Thymus (tissue), 14 donors: ENCODE measurements at places on chromosomes 7 and 10. TPM values are rescaled to one million over a fixed set of nuclear protein-coding genes. Genes with fewer than 3 reads are reported as not detected.

- DNase-seq, result no peak
- no peaks in the 10 kb centered on the region for H3K27me3 ChIP-seq
- no peaks in the 10 kb centered on the region for H3K36me3 ChIP-seq
These were observed 749.1 kb upstream of the LRRTM3 start for GRCh38 chr10:66176772-66177171.

- no peak overlapping the region for H3K27ac ChIP-seq
- H3K27me3 ChIP-seq, result no peaks in the 10 kb centered on the region
- no peak for DNase-seq
- H3K4me1 ChIP-seq, result no peaks in the 10 kb centered on the region
These were observed 109.9 kb upstream of the ITGB1 start for GRCh38 chr10:33067917-33068316.

- no peaks in the 10 kb centered on the region for H3K36me3 ChIP-seq
- no peak for DNase-seq
- no peaks in the 10 kb centered on the region for H3K27me3 ChIP-seq
- H3K4me1 ChIP-seq, result no peaks in the 10 kb centered on the region
These were observed 89.4 kb downstream of the PARP12 start for GRCh38 chr7:139973101-139974050.

DNA sequence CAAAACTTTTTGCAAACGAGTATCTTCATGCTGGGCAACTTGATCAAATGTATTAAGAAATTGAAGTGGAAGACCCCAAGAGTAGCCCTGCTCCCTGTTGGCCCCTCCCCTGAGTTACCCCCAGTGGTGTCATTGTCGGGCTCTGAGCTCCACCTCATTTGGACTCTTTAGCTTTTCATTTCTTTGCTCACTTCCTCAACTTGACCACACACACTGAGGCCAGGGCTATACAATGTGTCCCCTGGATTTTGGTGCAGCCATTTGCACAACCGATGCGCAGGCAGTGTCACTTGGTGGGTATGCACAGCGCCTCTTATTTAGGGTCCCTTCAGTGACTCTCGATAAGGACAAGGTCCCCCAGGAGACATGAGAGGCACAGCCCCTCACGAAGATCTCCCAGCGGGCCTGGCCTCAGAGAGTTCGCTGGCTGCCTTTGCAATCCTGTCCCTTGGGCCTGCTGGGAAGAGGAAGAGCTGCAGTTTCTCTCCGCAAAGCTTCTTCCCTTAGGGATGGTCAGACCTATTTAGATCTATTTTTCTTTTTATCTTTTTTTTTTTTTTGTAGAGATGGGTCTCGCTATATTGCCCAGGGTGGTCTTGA is 2.5 kb upstream of the MUC3A start:
- no peak for DNase-seq
- no peaks in the 10 kb centered on the region for H3K36me3 ChIP-seq
- H3K4me1 ChIP-seq, result no peaks in the 10 kb centered on the region

DNA sequence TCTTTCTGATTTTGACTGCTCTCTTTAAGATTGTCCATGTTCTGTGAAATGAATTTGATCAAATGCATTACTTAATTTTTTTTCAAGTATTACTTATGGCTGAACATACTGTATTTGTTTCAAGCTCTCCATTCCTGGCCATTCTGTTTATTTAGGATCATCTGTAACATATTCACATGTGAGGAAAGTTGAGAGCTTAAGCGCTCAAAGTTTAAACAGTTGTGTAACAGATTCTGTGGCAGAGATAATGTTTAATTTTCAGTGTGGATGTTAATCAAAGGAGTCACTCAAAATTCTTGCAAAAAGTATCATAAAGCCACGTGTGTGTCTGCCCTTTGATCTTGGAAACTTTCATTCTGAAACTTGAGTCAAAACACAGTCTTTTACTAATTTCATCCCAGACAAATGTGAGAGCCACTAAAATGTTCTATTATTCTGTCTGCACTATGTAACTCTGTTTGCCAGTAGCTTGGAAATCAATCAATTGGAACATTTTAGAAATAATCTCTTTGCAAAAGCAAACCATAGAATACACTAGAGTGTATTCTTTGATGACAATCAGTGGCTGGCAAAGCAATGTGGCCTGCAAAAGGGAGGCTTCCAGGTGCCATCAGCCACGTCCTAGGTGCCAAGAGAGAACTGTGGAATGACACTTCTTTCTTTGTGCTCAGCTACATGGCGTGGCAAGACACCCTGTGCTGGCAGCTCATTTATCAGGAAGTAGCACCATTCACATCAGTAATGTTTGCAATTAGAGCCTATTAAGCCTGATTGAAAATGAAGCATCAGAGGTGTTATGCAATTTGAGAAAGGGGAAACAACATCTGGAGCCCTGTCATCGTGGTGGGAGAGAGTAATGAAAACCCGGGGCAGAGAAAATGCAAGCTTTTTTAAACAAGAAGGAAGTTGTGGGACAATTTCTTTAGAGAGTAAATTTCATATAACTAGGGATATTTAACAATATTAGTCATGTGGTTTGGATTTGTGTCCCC is 40.9 kb downstream of the ARL5B start:
- no peak for DNase-seq
- H3K27ac ChIP-seq, result no peak overlapping the region
- no peaks in the 10 kb centered on the region for H3K36me3 ChIP-seq
- no peaks in the 10 kb centered on the region for H3K4me1 ChIP-seq
- H3K4me3 ChIP-seq, result no peak overlapping the region

DNA sequence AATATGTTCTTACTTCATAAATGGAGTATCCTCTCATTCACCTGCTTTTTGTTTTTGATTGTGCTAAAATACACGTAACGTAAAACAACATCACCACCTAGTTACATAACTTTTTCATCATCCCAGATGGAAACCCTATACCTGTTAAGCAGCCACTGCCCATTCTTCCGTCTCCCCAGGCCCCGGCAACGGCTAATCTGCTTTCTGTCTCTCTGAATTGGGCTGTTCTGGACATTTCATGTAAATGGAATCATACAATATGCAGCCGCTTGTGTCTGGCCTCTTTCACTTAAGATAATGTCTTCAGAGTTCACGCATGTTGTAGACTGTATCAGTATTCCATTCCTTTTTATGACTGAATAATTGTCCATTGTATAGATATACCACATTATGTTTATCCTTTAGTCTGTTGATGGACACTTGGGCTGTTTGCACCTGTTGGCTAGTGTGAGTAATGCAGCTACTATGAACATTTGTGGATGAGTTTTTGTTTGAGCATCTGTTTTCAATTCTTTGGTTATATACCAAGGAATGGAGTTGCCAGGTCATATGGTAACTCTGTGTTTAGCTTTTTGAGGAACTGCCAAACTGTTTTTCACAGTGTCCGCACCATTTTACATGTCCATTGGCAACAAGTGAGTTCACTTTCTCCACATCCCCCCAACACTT is 14.1 kb upstream of the SUN1 start:
- peaks cover 4% of the 10 kb centered on the region for H3K36me3 ChIP-seq
- H3K27ac ChIP-seq, result no peak overlapping the region
- no peak for DNase-seq
- peaks cover 16% of the 10 kb centered on the region for H3K4me1 ChIP-seq
- no peak overlapping the region for H3K4me3 ChIP-seq

DNA sequence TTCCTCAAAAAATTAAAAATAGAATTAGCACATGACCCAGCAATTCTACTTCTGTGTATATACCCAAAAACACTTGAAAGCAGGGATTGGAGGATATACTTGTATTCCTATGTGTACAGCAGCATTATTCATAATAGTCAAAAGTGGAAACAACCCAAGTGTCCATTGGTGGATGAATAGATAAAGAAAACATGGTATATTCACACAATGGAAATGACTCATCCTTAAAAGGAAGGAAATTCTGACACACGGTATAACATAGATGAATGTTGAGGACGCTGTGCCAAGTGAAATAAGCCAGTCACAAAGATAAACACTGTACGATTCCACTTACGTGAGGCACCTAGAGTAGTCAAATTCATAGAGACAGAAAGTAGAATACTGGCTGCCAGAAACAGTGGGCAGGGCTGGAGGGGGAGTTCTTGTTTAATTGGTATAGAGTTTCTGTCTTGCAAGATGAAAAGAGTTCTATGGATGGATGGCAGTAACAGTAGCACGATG is 26.6 kb upstream of the KAT6B start:
- no peak for DNase-seq
- H3K27me3 ChIP-seq, result no peaks in the 10 kb centered on the region
- no peaks in the 10 kb centered on the region for H3K36me3 ChIP-seq
- H3K4me3 ChIP-seq, result no peak overlapping the region
- H3K27ac ChIP-seq, result no peak overlapping the region

- no peak for DNase-seq
- H3K27ac ChIP-seq, result no peak overlapping the region
- no peaks in the 10 kb centered on the region for H3K4me1 ChIP-seq
- H3K27me3 ChIP-seq, result no peaks in the 10 kb centered on the region
These were observed 20.0 kb downstream of the PODXL start for GRCh38 chr7:131536361-131536849.

GRCh38 chr10:87506956-87507355 is 2.3 kb downstream of the MINPP1 start:
- H3K4me3 ChIP-seq, result no peak overlapping the region
- H3K27ac ChIP-seq, result no peak overlapping the region
- no peaks in the 10 kb centered on the region for H3K27me3 ChIP-seq
- no peaks in the 10 kb centered on the region for H3K36me3 ChIP-seq

DNA sequence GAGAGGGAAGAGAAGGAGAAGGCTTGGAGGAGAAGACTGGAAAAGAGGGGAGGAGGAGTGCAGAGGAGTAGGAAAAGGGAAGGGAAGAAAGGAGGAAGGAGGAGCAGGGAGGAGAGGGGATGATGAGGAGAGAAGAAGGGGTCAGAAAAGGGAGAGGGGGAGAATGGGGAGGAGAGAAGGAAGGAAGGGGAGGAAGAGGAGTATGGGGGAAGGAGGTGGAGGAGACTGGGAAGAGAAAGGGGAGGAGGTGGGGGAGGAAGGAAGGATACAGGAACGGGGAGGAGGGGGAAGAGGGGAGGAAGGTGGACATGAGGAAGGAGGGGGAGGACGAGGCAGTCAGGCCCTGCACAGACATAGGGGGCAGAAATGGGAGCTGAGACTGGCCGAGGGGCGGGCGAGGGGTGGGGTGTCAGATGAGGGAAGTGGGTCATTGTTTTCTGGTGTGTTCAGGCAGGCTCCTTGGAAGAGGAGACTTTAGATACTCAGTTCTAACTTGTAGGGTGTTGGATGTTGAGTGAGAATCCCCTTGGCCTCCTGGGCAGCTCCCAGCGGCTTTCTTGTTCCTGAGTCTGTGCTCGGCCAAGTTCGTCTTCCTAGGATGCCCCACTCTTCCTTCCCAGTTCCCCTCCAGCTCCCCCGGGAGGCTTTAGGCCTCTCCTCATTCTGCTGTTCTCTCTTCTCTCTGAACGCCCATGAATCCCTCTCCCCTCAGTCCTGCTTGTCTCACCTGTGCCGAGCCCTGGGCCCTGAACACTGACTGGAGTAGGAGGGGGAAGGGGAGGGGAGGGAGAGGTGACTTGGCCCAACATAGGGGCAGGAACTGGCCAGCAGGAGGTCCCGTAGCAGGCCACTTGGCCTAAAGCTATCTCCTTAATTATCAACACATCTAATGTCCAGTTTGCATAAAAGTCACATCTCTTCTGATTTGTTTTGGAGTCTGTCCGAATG is 12.8 kb upstream of the CRHR2 start:
- H3K27me3 ChIP-seq, result no peaks in the 10 kb centered on the region
- H3K4me1 ChIP-seq, result no peaks in the 10 kb centered on the region
- H3K4me3 ChIP-seq, result no peak overlapping the region
- no peak for DNase-seq
- H3K36me3 ChIP-seq, result no peaks in the 10 kb centered on the region

GRCh38 chr7:8590225-8590624 is 156.8 kb downstream of the NXPH1 start:
- H3K4me1 ChIP-seq, result no peaks in the 10 kb centered on the region
- H3K4me3 ChIP-seq, result no peak overlapping the region
- H3K27ac ChIP-seq, result no peak overlapping the region
- H3K27me3 ChIP-seq, result no peaks in the 10 kb centered on the region

GRCh38 chr7:80838643-80839042 is 80.2 kb downstream of the SEMA3C start:
- no peak overlapping the region for H3K27ac ChIP-seq
- no peak overlapping the region for H3K4me3 ChIP-seq
- no peaks in the 10 kb centered on the region for H3K36me3 ChIP-seq

DNA sequence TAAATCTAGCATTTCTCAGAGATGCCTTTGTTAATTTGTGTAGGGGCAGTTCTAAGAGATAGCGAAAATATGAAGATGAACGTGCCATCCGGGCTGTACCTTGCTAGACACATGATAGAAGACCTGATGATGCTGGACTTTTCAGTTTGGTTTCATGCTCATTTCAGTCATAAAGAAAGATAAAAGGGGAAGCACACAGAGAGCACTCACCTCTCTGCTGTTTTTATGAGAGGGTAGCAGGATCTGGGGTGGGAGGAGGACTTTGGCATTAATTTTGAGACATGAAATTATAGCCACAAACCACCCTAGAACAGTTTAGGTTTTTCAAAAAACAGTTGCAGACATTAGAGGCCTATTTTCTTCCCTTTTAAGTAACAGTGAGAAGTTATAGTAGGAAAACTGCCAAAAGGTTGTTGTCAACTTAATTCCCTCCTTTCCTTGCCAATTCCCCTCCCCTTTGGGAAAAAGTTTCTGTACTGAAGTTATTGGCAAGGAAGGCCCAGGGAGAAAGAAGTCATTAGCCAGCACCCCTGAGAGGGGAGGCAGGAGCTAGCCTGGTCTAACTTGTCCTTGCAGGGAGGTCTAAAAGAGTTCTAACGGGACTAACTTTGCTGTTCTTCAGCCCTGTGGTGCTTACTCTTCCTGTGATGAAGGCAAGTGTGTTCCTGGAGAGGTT is 2.6 kb downstream of the ST7 start:
- DNase-seq, result no peak
- no peaks in the 10 kb centered on the region for H3K4me1 ChIP-seq
- no peaks in the 10 kb centered on the region for H3K36me3 ChIP-seq
- peak overlapping the region; percentile 6 for H3K27ac ChIP-seq
- H3K27me3 ChIP-seq, result no peaks in the 10 kb centered on the region
- no peak overlapping the region for H3K4me3 ChIP-seq

DNA sequence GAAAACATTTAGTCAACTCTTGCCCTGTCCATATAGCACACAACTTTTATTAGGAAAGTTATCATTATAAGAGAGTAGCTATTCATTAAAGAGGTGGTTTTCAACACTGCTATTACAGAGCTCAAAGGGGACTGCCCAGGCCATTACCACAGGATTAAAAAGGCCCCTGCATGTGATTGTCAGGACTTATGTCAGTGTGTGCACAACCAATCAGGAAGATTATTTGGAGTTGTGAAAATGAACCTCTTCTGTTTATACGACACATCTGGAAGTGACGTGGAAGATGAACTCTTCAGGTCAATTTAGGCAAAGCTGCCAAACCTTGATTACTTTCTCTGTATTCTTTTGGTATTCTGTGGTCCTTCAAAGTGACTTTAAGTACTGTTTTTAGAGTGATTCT is 14.7 kb downstream of the CCNY start:
- no peak for DNase-seq
- no peaks in the 10 kb centered on the region for H3K36me3 ChIP-seq
- no peak overlapping the region for H3K27ac ChIP-seq

GRCh38 chr7:18494821-18495408 is 634 bp upstream of the HDAC9 start:
- no peaks in the 10 kb centered on the region for H3K27me3 ChIP-seq
- no peak overlapping the region for H3K27ac ChIP-seq
- DNase-seq, result peak; percentile 22
- no peak overlapping the region for H3K4me3 ChIP-seq

Gene CARD11
- total RNA-seq, result 7.2 TPM

Gene CCAR1
- total RNA-seq, result 68.7 TPM

Gene NME8
- 1.0 TPM for total RNA-seq
